Peyer's patch (tissue), 4 donors: ENCODE measurements at places on chromosomes 3 and 15. TPM values are rescaled to one million over a fixed set of nuclear protein-coding genes. Genes with fewer than 3 reads are reported as not detected.

The ECE2 gene
- not detected for total RNA-seq

The APBA2 gene
- 7.2 TPM for total RNA-seq

GRCh38 chr3:182716114-182716688 lies 77.1 kb upstream of the ATP11B start:
- no peak for DNase-seq
- H3K4me1 ChIP-seq: no peaks in the 10 kb centered on the region
- H3K27ac ChIP-seq: no peak overlapping the region
- H3K36me3 ChIP-seq: no peaks in the 10 kb centered on the region

DNA sequence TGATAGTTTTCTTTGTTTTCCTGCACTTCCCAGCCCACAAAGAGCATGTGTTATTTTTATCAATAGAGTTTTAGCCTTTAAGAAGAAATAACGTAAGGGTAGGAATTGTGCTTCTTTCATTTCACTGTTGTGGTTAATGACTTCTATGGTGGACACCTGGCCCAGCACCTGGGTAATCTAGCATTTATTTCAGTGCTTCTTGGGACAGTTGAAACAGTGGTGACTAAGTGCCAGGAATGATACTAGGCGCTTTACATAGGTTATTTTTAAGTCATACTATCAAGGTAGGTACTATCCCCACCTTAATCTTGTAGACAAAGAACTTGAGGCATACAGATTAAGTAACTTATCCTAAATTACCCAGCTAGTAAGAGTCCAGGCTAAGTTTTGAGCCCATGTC lies 243.8 kb downstream of the SOX2 start:
- DNase-seq: no peak
- no peaks in the 10 kb centered on the region for H3K36me3 ChIP-seq
- no peaks in the 10 kb centered on the region for H3K27me3 ChIP-seq
- no peak overlapping the region for H3K4me3 ChIP-seq
- H3K4me1 ChIP-seq: no peaks in the 10 kb centered on the region
- no peak overlapping the region for H3K27ac ChIP-seq

- no peaks in the 10 kb centered on the region for H3K27me3 ChIP-seq
- H3K4me1 ChIP-seq: no peaks in the 10 kb centered on the region
- DNase-seq: no peak
- H3K27ac ChIP-seq: no peak overlapping the region
- H3K4me3 ChIP-seq: no peak overlapping the region
Observed at GRCh38 chr3:30161375-30161774, 445.0 kb upstream of the TGFBR2 start.

- H3K27ac ChIP-seq: no peak overlapping the region
- no peak overlapping the region for H3K4me3 ChIP-seq
- no peak for DNase-seq
- no peaks in the 10 kb centered on the region for H3K36me3 ChIP-seq
Observed at GRCh38 chr3:31908391-31909097, 72.5 kb downstream of the OSBPL10 start.

DNA sequence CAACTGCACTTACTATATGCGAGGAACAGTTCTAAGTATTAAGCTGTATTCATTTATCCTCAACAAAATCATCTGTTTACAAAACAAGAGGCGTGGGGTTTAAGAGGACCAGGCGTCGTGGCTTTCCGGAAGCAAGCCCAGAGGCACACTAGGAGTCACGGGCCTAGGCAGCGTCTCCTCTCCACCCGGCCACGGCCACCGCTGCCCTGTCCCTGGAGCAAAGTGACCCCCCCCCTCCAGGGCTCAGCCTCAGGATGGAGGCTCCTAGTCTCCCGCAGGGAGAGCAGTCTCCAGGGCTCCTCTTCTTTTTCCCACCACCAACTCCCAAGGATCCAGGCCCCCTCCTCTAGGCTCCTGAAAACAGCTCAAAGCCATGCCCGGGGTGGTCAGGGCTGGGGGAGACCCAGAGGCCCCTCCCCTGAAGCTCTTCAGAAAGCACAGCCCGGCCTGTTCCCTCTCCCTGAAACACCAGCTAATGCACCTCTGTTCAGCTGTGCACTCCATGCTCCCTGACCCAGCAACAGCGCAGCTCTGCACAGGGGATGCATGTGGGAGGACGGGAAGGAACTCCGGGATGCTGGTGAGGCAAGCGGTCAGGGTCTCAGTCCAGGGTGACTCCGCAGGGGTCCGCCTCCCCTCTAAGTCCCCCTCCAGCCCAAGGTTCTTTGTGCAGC lies 16.8 kb downstream of the TNK2 start:
- no peaks in the 10 kb centered on the region for H3K27me3 ChIP-seq
- no peak for DNase-seq
- H3K4me3 ChIP-seq: peak overlapping the region; percentile 7
- peak overlapping the region; percentile 25 for H3K27ac ChIP-seq
- no peaks in the 10 kb centered on the region for H3K36me3 ChIP-seq

- no peak overlapping the region for H3K27ac ChIP-seq
- no peak overlapping the region for H3K4me3 ChIP-seq
- no peaks in the 10 kb centered on the region for H3K27me3 ChIP-seq
- H3K36me3 ChIP-seq: no peaks in the 10 kb centered on the region
- H3K4me1 ChIP-seq: no peaks in the 10 kb centered on the region
- no peak for DNase-seq
Observed at GRCh38 chr3:168581771-168582225, 486.1 kb upstream of the GOLIM4 start.
